ENCODE measurements at places on chromosomes 1 and 21.

DNA sequence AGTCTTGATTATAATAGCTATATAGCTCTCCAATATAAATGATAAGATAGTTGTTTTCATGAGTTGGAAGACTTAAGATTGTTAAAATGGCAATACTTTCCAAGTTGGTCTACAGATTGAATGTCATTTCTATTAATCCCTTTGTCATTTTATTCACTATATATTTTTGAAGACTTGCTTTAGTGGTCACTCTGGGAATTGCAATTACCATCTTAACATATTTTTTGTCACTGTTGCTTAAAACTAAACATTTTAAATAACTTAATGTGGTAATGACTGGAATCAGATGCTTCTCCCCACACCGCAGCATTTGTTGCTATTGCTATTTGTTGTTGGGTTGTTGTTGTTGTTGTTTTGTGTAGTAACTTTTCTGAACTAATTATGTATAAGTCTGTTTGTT is 1592.9 kb downstream of the MRPL39 start:
- DNase-seq, result no peak

DNA sequence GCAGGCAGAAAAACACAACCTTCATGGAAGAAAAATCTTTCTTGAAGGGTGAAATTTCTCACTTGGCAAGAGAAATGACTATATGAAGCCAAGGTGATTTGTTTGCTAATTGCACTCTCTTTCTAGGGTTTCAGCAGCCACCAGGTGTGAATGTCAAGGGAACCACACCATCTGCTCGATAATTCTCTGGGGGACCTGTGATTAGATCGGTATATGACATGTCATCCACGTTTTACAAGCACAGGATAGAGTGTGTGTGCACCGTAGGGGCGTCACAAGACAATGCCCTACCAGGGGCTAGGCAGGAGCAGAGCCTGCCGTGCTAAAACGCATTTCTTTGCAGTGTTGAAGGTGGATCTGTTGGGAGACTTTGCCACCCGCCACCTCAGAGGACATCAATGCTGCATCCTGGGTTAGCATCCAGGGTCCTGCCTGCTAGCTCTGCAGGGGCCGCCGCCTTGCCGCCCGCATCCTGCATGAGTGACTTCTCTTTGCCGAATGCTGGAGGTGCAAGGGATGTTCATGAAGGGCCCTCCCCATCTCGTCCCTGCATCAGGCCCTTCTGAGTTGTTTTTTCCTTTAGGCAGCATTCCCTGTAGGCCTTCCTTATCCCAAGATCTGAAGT is 37.8 kb upstream of the CCSAP start:
- DNase-seq, result no peak

- no peak for DNase-seq
Observed at GRCh38 chr1:90344963-90345730, 350.2 kb downstream of the ZNF326 start.

- no peak for DNase-seq
Observed at GRCh38 chr21:45993210-45994085, 11.9 kb downstream of the COL6A1 start.

- DNase-seq, result no peak
Observed at GRCh38 chr1:99950486-99950885, 19.3 kb upstream of the SLC35A3 start.

DNA sequence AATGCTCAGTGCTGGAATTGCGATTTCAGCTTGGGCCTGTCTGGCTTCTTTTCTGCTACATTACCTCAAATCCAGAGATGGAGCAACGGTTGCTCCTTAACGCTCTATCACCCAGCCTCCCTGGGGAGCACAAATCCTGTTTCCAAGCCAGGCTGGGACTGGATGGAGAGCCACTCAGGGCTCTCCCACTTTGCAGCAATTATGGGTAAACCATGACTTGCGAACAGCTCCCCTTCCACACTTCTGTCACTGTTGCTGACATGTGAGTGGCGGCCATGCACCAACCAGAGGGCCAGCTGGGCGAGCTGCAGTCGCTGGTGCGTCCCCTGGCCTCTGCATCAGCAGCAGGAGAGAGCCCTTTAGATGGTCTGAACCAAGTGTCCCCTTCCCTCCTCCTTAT is 65.1 kb upstream of the RAB4A start:
- no peak for DNase-seq

DNA sequence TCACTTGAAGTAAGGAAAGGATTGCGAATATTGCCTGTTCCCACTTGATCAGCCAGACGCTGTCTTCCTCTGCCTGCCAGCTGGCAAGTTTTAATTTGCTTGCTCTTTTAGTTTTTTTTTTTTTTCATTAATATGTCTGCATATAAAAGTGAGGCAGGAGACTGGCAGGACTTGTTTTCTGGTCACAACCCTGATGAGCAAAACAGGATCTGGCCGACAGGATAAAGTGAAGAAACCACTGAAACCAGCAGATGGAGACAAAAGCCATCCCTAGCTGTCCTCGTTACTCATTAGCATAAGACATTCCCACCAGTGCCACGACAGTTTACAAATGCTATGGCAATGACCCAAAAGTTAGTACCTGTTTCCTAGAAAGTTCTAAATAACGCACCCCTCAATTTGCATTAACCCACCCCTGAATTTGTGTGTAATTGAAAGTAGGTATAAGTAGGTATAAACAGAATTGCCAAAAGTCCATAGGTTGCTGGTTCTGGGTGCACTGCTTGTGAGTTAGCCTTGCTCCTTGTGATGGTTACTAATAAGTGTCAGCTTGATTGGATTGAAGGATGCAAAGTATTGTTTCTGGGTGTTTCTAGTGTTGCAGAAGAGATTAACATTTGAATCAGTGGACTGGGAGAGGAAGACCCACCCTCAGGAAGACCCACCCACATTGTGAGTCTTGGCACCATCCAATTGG is 60.8 kb downstream of the ZNF684 start:
- DNase-seq, result no peak

DNA sequence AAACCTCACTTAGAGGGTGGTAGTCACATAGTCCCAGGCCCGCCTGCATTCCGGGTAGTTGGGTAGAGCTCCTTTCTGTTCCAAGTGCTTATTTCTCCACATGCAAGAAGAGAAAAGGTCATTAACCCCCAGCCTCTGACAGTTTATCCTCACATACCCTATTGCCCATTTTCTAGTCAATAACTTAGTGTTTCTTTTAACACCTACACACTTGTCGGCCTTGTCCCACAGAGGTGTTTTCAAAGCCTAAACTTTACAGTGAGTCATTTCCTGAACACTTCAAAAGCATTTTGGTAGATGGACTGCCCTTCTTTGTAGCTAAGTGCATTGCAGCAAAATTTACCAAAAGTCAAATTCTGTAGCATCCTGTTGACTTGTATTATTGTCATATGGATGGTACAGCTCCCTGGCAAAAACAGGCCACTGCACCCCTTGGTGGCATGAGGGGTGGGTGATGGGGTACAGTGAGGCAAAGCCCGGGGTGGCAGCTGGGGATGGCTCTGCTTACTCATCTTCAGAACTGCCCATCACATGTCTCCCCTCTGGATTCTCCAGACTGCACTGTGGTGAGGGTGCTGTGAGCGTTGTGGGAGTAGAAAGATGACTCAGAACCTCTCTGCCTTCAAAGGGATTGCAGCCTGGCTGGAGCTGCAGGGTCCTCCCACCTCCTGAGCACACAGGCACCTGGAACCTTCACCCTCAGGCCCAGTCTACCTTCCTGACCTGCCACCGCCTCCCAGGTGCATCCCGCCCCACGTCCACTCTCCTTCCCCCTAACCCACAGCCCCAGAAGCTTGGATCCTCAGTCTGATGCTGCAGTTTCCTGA is 45.8 kb upstream of the DMRTB1 start:
- DNase-seq, result peak; percentile 4

GRCh38 chr1:183370399-183371058 is 47.7 kb downstream of the NMNAT2 start:
- no peak for DNase-seq

DNA sequence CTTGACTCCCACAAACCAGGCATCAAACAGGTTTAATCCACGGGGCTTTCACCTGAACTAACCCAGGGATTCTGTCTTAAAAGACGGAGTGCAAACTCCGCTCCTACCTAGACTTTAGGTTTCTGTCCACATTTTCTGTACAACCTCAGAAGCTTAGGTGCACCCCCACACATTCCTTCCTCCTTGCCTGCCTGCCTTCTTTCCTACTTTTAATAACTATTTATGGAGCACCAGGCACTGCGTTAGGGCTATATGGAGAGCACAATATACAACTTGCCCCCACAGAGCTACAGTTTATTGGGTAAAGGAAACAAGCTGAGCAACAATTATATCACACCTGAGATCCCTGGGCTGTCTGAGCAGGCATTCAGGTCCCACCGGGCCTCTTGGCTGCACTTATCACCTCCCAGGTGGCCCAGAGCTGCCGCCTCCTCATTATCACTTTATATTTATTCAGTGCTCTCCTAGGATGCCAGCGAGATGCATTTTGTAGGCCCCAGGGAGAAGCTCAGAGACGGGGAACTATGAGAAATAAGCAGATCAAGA is 64.1 kb downstream of the DNTTIP2 start:
- DNase-seq, result no peak

DNA sequence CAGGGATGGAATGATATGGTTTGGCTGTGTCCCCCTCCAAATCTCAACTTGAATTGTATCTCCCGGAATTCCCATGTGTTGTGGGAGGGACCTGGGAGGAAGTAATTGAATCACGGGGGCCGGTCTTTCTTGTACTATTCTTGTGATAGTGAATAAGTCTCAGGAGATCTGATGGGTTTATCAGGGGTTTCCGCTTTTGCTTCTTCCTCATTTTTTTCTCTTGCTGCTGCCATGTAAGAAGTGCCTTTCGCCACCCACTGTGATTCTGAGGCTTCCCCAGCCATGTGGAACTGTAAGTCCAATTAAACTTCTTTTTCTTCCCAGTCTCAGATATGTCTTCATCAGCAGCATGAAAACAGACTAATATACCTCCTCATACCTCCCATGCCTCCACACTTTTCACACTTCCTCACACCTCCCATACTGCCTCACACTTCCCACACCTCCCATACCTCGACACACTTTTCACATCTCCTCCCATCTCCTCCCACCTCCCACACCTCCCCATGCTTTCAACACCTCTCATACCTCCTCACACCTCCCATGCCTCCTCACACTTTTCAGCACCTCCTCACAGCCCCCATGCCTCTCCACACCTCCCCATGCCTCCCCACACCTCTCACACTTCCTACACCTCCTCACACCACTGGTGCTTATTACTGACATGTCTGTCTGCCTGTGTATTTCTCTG is 21.3 kb downstream of the GPR137B start:
- DNase-seq, result no peak

DNA sequence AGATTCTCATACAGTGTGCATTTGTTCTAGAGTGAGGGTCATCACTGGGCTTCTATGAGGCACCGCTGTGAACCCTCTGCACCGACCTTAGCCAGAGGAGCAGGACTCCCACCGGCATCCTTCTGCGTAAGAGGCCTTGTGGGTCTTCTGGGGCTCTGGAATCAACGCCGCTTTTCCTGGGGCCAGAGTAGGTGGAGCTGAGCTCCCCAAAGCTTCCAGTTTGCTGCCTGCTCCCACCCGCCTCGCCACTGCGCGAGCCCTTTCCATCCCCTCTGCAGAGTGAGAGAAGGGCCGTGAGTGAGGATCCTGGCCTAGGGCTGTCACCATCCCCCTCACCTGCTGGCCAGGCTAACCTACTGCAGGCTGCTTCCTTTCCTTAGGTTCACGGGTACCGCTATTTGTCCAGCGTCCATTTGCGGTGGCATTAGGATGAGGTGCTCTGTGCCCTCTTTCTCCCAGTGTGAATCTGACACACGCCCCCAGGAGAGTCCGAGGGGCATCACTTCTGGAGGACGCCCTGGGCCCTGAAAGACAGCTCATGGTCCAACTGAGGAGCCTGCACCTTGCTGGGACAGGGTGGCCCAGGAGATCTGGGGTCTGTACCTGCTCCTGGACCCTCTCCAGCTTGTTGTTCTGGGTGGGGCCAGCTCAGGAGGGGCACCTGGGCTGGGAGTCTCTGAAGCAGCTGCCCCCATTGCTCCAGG is 36.2 kb downstream of the UMODL1 start:
- DNase-seq, result no peak

GRCh38 chr1:47411436-47411835 is 4.6 kb upstream of the FOXE3 start:
- DNase-seq, result no peak

DNA sequence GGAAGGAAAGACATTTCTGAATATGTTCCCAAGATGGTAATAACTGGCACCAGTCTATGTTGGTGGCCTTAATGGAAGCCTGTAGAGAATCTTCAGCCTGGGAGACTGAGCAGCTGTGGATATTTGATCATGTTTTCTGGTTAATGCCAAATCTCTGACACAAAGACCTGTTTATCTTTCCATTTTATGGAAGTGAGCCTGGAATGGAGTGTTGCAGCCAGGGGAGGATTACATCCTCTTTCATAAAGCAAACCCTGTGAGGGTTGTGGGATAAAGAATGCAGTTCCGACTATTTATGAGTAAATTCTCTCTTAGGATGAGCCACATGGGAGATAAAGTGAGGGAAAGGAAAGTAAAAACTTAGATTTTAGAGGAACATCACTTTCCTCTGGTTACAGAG is 144.1 kb downstream of the PCP4 start:
- no peak for DNase-seq

DNA sequence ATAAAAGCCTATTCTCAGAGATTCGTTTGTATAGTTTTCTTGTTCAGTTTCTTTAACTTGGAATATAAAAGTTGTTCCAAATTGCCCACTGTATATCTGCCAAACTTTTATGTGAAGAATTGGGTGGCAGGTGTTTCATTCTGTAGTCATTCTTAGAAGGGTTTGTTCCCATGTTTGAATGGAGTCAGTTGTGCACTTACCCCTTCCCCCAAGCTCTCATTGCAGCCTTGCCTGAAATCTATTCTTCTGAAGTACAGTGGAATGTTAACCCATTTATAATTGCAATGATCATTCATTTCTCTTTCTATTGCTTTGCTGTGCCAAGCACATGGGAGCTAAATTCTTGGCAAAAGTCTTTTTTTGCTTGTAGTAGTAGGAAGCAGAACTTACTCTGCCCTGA is 375.3 kb upstream of the C1orf87 start:
- no peak for DNase-seq

DNA sequence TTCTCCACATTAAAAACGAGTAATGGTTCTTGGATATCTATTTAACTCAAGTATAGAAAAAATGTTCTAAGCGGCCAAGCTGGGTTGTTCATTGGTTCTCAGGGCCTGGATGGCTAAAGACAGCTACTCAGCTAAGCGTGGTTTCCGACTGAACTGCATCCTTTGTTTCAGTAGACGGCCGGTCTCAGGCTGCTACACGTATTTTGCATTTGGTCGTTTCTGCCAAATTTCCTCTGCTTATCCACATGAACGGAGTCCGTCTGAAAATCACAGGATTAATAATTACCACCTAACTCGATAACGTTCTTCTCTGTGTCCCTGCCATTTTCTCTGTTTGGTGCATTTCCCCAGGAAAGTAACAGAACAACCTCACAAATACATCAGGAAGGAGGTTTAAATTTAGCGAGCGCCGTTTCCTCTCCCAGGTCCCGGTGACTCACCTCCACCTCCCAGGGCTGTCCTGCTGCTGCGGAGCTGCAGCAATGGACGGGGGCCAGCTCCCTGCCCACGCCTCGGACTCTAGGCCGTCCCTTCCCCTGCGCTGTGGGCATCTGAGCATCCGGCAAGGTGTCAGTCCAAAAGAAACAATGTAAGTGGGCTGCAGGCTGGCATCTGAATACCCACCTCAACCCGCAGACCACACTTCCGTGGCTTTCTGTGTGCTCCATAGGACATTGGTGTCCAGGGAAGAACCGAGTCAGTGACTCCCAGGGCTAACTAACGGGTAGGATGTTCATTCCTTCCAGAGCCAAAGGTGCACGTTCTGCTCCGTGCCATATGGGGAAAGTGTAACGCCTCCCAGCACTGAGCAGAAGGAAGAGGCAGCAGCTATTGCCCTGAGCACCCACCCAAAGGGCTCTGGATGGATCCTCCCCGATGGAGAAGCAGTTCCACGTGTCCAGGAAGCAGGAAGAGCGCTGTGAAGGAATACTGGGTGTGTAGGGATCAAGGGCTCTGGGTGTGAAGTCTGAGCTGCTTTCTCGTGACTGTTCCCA is 4.1 kb upstream of the GABRD start:
- DNase-seq, result no peak
